Stomach (tissue), 19 donors: ENCODE measurements at places on chromosomes 1 and 21. TPM values are rescaled to one million over a fixed set of nuclear protein-coding genes. Genes with fewer than 3 reads are reported as not detected.

DNA sequence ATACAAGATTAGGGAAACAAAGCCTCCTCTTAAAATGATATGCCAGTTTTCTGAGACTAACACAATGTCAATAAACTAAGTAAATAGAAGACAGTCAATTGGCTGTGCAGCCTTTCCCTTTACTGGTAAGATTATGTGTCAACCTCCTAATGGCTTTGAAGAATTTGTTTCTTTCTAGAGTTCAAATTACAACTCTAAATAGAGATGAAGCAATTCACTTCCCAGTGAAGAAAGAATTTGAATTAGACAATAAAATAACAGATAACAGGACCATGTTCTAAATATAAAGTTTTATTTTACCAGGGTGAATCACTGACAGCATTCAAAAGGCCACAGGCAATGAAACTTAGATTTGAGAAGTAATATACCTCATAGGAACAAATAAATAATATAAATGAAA lies 680.3 kb downstream of the PLA2G4A start:
- DNase-seq = no peak

GRCh38 chr1:10765734-10766478 lies 30.5 kb downstream of the CASZ1 start:
- DNase-seq = peak; percentile 81

DNA sequence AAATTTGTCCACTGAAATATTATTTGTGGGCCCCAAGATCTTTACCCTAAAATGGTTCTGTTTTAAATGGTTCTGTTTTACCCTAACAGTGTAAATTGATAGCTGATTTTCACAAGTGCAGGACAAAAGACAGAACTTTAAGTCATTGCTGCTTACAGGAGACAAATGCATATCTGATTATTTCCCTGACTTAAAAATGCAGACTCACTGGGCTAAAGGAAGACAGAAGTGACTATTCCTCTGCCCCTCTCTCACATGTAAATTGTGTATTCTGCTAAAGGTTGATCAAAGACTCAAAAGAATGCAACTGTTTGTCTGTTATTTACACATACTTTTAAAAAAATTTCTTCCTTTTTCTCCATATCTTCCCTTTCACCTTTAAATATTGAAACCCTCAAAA lies 12.7 kb downstream of the FCRL5 start:
- no peak for DNase-seq

- no peak for DNase-seq
Observed at GRCh38 chr1:93087532-93087931, 8.4 kb downstream of the MTF2 start.

DNA sequence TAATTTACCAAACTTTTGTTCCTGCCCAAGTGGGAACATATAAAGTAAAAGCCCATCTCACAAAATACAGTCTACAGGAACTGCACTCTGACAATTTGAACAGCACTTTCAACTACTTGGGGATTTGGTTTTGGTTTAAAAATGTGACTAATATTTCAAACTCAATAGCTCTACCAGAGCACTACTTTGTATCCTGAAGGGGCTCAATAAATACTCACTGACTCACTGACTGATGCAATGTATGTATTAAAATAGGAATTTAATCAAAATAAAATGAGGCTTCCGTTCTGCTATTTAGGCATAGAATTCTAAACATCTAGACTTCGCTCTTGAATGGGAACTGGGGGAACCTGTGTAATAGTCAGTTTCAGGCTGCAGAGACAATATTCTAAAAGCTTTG lies 21.9 kb downstream of the EFCAB14 start:
- DNase-seq = no peak

DNA sequence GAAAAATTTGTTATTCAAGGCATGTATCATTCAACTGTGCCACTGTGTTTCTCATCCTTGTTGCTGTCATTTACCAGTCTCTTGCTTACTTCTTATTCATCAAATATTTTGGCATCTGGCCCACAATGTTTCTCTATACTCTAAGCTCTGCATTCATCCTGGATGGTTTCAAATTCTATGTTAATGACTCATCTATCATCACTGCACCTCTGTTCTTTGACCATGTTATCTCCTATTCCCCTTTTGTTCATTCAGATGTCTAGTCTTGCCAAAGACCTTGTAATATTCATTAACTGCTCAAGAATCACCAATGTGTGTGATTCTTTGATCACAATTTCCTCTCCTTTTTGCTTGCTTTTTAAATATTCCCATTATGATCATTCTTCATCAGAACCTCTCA lies 54.6 kb upstream of the PRKACB start:
- no peak for DNase-seq

Gene RNASEL
- total RNA-seq = 8.0 TPM
